ENCODE measurements at places on chromosomes 4 and X.

DNA sequence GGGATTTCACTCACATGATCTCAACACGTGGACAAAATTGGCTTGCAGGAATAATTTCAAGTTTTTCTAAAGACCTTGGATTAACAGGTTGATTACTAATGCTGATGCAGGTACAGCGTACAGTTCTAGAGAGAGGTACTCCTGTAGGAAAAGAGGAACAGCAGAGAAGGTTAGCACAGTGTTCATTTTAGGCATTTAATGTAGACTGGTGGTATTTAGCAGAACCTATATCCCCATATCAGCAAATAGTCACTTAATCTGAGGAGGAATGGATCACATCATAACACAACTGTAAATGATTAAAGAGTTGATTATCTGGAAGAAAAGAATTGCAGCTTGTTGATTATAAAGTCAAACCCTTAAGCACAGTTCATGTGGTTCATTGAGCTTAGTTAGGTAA lies 620 bp downstream of the CXCL10 start:
- no peak for DNase-seq

GRCh38 chr4:150173432-150173861 lies 95.2 kb downstream of the DCLK2 start:
- no peak for DNase-seq

DNA sequence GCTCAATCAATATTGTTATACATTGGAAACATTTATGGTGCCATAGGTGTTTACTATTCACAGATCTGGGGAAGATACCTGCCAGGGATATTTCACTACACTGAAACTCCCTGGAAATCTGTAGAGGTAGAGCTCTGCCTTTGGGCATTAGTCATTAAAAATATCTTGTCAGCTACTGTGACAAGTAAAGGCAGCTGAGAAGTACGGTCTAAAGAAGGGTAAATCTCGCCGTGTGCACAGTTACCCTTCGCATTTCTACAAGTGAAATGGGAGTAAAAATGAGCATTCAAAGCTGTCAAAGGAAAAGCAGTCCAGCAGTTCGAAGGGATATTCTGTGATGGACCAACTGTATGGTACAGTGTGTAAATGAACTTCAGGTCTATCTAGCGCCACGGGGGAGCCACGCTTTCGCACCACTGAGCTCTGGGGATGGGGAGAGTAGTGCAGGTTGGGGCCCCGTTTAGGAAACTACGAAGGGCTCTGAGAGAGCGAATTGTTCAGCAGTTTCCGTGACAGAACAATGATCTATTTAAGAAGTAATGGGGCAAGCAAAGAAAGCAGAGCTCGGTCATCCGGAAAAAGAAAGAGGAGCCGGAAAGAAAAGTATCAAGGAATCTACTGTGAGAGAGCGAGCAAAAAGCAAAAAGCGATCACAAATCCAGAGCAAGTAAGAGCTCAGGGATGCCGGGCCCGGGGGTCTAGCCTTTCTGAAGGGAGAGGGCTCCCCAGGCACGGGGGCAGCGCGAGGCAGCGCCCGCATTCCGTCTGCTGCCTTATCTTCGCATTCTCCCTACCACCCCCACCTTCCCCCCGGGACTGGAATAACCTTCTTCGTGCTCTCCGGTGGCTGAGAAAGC lies 646 bp downstream of the TIGD4 start:
- no peak for DNase-seq

GRCh38 chr4:38094419-38094818 lies 134.2 kb downstream of the PTTG2 start:
- no peak for DNase-seq

- DNase-seq = no peak
Measured at GRCh38 chrX:2632533-2633504, 58.3 kb upstream of the CD99 start.

DNA sequence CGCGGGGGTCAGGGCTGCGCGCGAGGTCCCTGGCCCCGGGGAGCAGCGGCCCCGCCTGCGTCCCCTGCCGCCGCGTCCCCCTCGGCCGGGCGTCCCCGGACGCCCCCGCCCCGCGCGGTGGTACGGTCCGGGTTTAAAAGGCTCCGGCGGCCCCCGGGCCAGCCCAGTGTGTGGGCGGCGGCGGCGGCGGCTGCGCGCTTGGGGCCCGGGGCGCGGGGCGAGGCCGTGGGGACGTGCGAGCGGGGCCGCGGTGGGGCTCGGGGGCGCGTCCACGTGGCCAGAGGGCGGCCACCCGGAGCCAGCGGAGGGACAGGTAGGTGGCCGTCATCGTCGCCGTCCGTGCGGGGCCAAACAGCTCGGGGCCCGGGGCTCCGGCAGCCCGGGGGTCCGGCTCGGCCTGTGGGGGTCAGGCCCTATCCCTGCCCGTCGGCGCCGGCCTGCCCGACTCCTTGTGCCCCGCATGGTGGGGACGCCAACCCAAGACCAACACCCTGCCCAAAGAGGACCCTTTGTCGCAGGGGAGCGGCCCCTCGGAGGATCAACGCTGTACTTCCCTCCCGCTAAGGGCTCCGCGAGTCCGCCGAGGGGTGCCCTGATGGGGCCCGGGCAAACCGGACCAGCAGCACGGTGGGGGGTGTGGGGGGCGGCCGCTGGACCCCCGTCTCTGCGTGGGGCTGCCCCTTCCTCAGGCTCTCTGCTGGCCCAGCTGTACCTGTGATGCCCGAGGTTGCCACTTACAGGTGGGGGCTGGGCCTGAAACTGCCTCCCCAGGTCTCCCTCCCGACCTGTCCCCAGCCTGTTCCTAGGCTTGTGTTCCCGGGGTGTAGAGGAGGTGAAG lies at the start of gene PLXNA3:
TSS of gene PLXNA3 (plus strand) at position 166 of the 838 bp plus-strand sequence. CDS start 1,903 bp downstream, outside the sequence.
- no peak for DNase-seq
